ENCODE measurements at places on chromosomes 13 and 19.

DNA sequence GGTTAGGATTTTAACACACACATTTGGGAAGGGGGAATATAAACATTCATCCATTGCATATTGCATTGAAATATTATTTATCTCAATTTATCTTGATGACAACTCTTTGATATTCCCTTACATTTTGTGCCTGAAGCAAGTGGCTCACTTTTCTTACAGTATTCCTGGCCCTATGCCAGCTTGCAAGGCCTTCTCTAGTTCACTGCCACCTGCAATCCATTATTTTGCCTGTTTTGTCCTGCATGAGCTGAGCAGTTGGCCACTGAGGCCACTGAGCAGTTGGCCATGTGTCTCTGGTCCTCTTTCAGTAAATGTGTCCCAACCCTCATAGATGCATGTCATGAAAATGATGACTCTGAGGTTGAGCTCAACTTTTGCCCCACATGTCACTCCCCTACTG is 49.8 kb downstream of the CBY2 start:
- DNase-seq, result no peak

DNA sequence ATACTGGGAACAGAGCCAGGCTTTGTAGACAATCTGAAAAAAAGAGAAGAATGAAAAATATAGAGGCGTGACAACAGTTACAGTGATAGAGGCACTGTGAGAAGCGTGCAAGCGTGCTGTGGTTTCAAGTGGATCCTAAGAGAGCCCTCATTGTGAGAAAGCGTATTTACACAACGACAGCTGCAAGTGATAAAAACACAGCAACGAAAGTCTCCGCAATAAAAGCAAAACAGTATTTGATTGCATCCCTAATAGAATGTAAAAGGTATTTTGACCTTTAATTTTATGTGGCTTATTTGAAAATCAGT is 642.7 kb upstream of the ARGLU1 start:
- no peak for DNase-seq

GRCh38 chr13:39971526-39971925 is 316.1 kb downstream of the COG6 start:
- no peak for DNase-seq

DNA sequence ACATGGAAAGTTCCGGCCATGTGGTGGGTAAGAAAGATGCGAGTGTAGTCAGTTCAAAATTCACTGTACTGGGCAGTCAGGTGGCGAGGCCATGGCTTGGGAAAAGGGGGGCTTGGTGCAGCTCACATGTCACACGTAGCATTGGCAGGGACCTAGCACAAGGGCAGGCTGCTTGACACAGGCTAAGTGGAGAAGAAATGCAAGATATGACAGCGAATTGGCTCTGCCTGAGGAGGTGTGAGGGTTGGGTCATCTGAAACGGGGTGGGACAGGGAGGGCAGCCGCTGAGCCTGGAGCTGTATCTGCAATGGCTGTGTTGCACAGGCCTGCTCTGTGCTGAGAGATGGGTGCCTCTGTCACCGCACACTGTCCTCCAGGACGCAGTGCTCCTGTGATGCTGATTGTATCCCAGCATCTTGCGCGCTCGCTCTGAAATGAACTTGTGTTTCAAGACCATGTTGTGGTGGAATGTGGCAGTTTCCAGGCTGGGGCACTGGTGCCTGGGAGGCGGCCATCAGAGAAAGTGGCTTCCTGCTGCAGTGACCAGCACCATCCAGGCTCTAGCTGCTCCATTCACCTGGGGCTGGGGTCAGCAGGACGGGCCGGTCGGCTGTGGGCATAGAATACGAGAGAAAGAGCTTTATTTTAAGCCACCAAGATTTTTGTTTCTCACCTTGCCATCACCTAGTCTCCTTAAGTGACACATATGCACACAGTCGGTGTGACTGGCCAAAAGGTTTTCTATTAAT is 70.3 kb downstream of the TEX29 start:
- no peak for DNase-seq

- no peak for DNase-seq
Observed at GRCh38 chr13:84686458-84686857, 804.2 kb upstream of the SLITRK1 start.

GRCh38 chr19:39014037-39014436 is 18.3 kb downstream of the FBXO27 start:
- DNase-seq, result no peak

DNA sequence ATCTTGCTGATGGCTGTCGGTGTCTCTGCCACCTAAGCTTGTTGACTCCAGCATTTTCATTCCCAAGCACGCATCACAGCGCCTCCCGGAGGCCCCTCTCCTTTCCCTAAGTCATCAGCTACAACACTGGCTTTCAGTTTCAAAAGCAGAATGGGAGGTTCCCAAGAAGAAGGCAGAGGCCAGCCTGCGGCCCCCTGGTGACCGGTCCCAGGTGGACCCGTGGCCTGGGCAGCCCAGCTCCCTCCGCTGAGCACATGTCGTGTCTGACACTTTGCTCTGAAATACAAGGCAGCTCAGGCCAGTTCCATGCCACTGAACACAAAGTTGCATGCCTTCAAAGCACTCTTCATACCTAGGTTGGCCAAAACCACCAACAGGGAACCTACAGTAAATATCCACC is 8.5 kb downstream of the MLLT1 start:
- no peak for DNase-seq

DNA sequence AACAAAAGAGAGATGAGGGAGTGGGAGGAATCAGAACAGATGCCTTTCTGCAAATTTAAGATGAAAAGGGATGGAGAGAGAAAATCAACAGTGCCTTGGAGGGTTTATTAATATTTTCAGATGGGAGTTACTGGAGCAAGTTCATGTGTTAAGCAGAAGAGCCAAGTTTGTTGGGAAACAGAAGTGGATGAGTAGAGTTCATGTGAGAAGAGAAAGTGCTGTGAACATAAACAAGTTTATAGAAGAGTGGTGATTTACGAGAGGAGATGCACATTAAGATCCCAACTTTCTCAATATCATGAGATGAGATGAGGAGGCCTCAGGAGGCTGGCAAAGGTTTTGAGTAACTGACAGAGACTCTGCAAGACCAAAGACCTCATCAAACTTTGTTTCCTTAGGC is 274.1 kb upstream of the HTR2A start:
- no peak for DNase-seq

DNA sequence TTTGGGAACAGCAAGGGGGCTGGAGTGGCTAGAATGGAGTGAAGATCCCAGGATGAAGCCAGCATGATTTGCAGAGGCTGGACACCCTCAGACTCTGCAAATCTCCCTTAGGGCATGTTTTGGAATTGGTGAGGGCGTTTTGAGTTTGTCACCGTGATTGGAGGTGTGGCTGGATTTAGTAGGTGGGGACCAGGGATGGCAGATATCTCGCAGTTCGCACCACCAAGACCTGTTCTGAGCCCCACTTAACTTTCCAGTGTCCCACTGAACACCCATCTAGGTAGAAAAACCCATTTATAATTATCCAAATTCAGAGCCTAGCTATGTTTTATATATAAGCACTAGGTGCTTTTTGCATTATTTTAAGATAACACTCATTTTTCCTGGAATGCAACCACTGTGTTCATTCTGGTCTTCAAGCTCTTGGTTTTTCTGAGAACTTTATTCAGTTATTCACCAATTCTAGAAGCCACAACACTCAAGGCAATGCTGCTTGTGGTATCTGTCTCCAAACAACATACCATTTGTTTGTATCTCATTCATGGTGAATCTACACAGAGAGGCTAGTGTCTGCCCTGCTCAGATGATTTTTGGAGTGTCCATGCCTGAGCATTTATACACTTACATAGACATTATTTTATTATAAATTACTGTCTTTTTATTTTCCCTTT is 3.0 kb upstream of the NANOS2 start:
- no peak for DNase-seq

DNA sequence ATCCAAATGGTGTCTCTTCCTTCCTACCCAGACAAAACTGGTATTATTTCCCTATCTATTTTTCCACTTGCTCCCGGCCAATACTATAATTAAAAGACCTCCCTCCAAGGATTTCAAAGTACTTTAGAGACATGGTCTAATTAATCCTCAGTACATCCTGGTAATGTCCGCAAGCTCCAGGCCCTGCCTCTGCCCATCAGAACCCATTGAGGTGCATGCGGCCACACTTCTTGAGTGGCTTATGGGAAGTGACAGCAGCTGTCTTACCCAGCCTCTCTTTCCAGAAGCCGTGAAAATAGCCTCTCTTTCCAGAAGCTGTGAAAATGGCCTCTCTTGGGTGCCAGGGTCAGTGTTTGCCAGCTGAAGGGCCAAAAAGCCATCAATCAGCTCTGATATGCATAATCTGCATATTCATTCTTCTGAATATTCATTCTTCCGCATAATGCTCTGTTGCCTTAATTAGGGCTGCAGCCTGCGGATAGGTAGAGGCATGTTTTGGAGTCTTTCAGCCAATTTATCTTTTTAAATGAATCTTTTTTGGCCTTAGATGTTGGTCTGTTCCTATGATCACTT is 148.4 kb upstream of the TMTC4 start:
- DNase-seq, result no peak

DNA sequence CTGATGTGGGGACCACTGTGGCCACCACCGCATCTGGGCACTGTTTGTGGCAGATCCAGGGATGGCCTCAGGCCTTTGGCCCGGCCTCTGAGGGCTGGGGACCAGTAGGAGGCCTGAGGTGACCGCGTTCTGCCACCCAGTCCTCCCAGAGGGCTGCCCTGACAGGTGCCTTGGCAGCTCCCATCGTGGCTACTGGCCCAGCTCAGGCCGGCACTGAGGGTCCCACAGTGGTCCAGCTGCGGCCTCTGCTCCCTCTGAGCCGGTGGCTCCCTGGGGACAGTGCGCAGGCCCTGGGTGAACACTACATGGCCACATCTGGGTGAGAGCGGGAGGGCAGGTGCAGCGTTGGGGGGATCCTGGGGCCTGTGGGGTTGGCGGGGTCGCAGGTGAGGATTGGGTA is 61.9 kb downstream of the KDM4B start:
- no peak for DNase-seq

DNA sequence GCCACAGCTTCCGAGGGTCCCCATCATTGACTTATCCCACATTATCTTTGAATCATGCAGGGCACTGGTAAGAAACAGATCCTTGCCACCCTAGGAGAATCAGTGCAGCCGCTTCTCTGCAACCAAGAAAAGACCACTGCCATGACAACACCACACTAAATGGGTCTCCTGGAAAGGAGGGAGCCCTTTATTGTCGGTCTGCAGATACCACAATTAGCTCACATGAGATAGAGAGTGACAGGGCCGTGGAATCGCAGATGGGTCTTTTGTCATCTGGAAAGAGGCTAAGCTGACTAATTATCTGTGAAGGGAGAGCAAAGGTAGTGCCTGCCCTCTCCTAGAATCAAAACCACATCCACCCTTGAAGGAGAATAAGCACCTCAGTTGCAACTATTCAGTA is 178.3 kb upstream of the MYO16 start:
- DNase-seq, result no peak

GRCh38 chr13:26062853-26063444 is 11.1 kb upstream of the SHISA2 start:
- no peak for DNase-seq

GRCh38 chr19:13782537-13782936 is 8.3 kb downstream of the C19orf53 start:
- DNase-seq, result no peak

DNA sequence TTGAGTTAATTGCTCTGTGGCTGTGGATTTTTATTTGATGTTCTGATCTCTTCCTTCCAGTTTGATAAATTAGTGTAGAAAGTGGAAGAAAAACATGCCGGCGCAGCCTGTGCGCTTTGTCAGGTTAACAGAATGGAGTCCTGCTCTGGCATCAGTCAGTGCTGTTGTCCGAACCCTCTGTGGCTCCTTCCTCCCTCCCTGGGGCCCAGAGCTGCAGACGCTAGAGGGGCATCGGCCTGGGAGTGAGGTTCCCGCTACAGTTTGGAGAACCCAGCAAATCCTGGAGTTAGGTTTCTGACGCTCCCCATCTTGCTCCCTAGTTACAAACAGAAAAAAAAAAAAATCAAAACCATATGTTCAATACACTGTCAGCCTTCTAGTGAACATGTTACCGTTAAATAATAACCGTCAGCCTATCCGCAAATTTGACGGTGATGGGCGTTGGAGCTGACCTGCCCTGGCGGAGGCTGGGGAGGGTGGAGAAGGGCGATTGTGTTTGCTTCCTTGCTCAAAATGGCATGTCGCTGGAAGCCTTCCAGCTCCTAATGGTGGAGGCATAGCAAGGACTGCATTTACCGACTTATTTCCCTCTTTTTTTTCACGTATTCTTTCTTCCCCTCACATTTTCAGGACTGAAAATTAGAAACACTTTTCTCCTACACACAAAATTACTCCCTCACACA is 13.6 kb downstream of the MBNL2 start:
- DNase-seq, result no peak

- DNase-seq, result no peak
Observed at GRCh38 chr13:67123165-67123564, 107.0 kb downstream of the PCDH9 start.

DNA sequence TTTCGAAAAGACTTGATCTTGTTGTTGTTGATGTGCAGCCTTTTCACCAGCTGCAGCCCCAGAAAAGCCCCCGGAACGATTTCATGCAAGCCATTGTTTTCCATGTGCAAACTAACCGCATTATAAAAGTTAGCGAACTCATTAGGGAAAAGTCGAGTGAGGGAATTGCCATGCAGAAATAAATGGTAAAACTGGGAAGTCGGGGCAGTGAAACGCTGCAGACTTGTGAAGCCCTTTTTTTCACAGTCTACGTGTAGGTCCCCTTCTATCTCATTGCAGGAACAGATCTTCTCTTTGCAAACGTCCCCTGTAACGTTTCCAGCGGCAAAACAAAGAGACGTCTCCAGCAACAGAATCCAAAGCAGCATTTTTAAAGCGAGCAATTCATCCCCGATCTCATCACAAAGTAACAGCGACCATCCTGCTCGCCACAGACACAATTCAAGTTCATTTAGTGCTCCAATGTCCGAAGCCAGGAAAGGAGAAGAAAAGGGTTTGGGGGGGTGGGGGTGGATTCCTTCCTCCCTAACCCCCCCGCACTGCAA is 1.1 kb downstream of the SLITRK1 start:
- no peak for DNase-seq

DNA sequence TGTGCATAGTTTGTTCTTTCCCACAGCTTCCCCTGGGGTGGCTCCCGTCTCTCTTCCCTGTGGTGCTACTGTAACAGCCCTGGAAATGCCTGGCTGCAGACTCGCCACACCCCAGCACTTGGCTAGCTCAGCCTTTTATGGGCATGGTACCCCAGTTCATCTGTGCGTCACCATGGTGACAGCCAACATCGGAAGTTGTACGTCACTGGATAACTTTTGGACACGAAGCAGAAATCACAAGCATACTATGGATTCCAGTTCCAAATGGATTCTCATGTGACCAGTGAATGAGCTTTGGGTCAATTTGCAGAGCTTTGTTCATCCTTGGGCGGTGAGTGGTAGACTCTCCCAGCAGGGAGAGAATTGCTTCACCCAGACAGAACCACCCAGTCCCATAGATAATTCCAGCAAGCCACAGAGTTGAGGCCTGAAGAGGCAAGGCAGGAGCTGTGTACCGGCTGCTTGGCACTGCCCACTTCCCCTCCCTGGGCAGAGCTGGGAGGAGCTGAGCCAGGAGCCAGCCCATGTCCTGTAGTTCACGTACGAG is 54.4 kb downstream of the COL4A2 start:
- DNase-seq, result no peak

- no peak for DNase-seq
Observed at GRCh38 chr13:59398127-59398526, 765.6 kb downstream of the DIAPH3 start.
